Activated T-cell treated with anti-CD3 and anti-CD28 coated beads for 48 hours (primary cell): ENCODE measurements at places on chromosomes 2 and 18.

DNA sequence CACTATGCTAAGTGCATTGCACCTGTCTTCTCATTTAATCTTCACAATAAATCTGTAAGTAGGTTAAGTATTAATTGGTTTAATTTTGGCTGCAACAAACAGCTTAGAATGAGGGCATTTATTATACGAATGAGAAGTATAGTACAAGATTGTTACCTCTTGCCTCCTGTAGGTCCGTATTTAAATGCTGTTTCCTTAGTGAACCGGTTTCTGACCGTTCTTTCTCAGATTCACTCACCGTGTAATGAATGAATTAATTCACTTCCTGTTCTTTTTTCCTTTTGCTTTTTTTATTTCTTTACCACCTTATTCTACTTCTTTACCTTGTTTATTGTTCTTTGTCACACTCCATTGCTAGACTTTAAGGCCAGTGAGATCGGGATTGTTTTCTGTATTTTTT lies 153.8 kb upstream of the RASGRP3 start:
- no peak for DNase-seq

DNA sequence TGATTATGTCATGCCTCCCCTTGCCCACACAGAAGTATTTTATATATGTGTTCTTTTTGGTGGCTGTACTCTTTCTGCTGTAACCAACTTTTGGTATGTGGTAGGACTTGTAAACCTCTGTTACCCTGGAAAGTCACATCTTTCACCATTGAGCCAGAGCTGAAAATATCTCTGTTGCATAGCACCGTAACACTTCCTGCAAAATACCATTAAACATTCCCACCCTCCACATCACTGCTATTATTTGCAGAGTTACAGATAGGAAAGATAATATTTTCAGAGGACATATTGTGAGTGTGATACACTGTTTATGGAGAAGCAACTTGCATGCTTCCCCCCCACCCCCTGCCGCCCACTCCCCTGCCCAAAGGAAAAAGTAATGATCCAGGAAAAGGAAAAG lies 44.8 kb downstream of the CAB39 start:
- no peak for DNase-seq

GRCh38 chr2:150320608-150321007 lies 166.9 kb downstream of the RND3 start:
- no peak for DNase-seq

DNA sequence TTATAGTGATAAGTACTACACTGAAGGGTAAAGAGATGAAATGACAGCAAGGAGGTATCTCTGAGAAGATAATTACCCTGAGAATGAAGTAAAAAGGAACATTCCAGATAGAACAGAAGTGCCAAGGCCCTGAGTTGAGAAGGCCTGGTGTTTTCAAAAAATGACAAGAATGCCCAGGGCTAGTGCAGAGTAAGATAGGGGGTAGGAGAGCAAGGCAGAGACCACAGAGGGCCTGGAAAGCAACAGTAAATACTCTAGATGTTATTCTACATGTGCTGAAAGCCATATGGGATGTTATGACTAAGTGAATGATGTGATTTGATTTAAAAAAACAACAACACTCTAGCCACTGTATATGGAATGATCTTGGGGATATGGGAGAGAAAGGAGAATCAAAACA lies 52.3 kb downstream of the BAZ2B start:
- no peak for DNase-seq

DNA sequence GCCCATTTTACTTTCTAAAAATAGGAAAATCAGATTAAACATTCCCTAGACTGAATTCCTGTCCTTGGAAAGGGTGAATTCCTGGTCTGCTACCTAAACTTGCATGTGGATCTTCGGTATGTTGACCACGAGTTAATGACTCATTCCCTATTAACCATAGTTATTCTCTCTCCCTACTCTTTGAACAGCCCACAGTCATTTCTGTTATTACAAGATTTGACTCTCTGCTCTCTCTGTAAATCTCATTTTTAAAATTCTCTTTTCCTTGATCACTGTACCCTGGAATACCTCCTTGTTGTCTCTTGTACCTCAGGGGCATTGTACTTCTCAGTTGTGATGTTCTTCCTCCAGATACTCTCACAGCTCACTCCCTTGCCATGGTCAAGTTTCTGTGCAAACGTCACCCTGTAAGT lies 92.0 kb upstream of the GULP1 start:
- DNase-seq, result no peak

DNA sequence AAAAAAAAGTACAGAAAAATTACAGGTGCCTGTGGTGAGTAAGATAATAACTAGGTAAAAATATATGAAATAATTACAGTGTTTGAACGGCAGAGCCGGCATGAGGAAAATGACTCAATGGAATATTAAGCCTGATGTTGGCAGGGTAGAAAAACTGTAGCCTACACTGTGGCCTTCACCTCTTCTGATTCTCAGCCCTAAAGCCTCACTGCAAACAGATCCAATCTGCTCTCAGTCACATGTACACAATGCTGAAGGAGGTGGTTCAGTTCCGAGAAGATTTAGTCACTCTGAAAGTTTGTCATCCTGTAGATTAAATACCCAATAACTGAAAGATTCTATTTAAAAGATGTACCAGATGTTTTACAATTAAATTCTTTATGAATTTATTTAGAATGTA lies 66.9 kb upstream of the MAP3K20 start:
- DNase-seq, result no peak

- DNase-seq, result no peak
Observed at GRCh38 chr2:64581777-64582539, 57.8 kb downstream of the AFTPH start.

GRCh38 chr2:147659051-147659450 lies 185.8 kb upstream of the ACVR2A start:
- no peak for DNase-seq

- DNase-seq, result no peak
Observed at GRCh38 chr2:179551539-179552045, 287.0 kb upstream of the SESTD1 start.

DNA sequence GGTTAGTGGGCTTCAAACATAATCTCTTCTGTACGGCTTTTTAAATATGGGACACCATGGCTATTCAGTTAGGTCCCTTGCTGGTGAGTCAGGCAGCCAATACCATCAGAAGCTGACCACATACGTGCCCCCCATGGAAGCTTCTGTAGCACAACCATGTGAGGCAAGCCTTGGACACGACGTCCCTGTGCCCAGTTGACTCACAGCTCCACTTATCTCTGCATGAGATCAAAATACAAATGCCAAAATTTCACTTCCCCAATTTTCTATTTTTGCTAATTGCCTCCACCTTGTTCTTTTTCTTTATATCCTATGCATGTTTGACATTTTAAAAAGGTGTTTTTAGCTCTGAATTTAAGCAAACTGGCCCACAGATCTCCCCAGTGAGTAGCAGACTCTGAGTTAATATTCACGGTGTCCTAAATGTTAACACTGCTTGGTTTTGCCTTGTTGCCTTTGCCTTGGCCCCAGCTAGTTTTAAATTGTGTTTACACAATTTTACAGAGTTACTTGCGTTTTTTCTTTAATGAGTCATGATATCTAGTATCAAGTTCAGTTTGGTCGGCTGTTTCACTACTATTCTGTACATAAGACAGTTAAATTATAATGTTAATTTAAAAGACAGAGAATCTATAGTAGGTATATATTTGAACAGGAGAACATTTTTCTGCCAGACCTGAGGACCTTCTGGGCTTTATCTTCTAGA lies 77.5 kb downstream of the CDCA7 start:
- no peak for DNase-seq

- no peak for DNase-seq
Observed at GRCh38 chr2:204920776-204921175, 375.5 kb downstream of the PARD3B start.

DNA sequence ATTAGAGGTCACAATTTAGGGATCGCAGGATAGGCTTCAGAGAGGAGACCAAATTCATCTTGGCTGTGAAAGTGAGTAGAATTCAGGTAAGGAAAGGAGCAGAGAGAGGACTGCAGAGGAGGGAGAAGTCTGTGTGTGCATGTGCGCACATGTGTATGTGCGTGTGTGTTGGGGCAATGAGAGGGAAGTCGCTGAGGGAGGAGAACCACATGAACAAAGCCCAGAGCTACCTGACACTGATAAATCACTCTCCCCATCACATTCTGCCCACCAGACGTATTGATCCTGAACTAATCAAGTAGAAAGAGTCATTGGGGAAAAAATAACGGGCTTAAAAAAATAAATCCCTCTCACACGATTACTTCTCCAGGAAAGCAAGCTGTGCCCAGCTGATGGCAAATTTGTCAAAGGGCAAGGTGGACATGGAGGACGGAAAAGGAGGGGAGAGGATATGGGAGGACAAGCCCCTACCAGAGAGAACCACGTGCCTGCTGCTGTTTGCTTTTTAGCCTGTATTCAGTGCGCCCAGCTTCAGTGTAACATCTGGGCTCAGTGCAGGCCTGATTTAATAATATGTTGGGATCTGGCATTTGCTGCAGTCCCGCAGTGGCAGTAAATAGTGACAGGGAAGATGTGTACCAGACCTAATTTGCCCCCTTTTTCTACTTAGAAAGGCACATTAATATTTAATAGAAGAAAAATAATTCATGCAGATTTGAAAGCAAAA lies 307.5 kb downstream of the C1D start:
- no peak for DNase-seq

- DNase-seq, result no peak
Observed at GRCh38 chr2:121034551-121034950, 250.5 kb downstream of the TFCP2L1 start.
